ENCODE measurements at places on chromosomes 7 and 10.

- H3K27me3 ChIP-seq = no peaks in the 10 kb centered on the region
- DNase-seq = no peak
- H3K27ac ChIP-seq = peak overlapping the region; percentile 14
- H3K36me3 ChIP-seq = no peaks in the 10 kb centered on the region
- H3K4me1 ChIP-seq = peaks cover 3% of the 10 kb centered on the region
These were observed 50.5 kb downstream of the MRC1 start for GRCh38 chr10:17859492-17860156.

- no peak overlapping the region for H3K27ac ChIP-seq
- no peaks in the 10 kb centered on the region for H3K4me1 ChIP-seq
- H3K36me3 ChIP-seq = no peaks in the 10 kb centered on the region
These were observed 193.8 kb downstream of the PLPP4 start for GRCh38 chr10:120650705-120651399.

DNA sequence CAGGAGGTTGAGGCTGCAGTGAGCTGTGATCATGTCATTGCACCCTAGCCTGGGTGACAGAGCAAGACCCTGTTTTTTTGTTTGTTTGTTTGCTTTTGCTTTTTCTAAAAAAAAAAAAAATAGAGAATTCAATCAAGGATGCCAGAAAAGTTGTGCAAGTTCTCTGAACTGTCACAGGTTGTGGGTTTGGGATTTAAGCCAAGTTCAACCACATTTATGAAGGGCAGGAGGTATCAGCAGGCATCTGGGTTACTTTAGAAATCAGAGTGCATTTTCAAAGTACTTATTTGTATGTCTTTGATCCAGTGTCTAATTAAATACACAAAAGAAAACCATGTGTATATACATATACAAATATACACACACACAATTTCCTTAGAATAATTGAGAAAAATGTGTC lies 151.2 kb upstream of the MINDY3 start:
- no peak for DNase-seq
- no peaks in the 10 kb centered on the region for H3K4me1 ChIP-seq
- H3K4me3 ChIP-seq = no peak overlapping the region

- no peak overlapping the region for H3K4me3 ChIP-seq
- H3K36me3 ChIP-seq = no peaks in the 10 kb centered on the region
- H3K27ac ChIP-seq = no peak overlapping the region
- H3K4me1 ChIP-seq = no peaks in the 10 kb centered on the region
- H3K27me3 ChIP-seq = peaks cover 1% of the 10 kb centered on the region
These were observed 9.5 kb upstream of the WDR11 start for GRCh38 chr10:120841522-120842189.

- no peak overlapping the region for H3K27ac ChIP-seq
- no peaks in the 10 kb centered on the region for H3K4me1 ChIP-seq
- no peaks in the 10 kb centered on the region for H3K27me3 ChIP-seq
- no peak overlapping the region for H3K4me3 ChIP-seq
These were observed 96.5 kb upstream of the NPS start for GRCh38 chr10:127452568-127452967.

GRCh38 chr7:109282726-109283125 lies 713.1 kb downstream of the DNAJB9 start:
- no peaks in the 10 kb centered on the region for H3K27me3 ChIP-seq
- H3K4me3 ChIP-seq = no peak overlapping the region
- H3K36me3 ChIP-seq = no peaks in the 10 kb centered on the region
- no peak for DNase-seq
- no peak overlapping the region for H3K27ac ChIP-seq
- no peaks in the 10 kb centered on the region for H3K4me1 ChIP-seq

DNA sequence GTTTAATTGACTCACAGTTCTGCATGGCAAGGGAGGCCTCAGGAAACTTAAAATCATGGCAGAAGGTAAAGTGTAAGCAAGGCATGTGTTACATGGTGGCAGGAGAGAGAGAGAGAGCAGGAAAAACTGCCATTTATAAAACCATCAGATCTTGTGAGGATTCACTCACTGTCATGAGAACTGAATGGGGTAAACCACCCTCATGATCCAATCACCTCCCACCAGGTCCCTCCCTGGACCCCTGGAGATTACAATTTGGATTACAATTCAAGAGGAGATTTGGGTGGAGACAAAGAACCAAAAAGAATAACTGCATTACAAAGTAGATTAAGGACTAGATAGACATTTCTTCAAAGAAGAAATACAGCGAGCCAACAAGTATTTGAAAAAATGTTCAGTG lies 324.1 kb downstream of the THSD7A start:
- H3K27me3 ChIP-seq = no peaks in the 10 kb centered on the region
- no peak overlapping the region for H3K4me3 ChIP-seq
- no peak for DNase-seq
- no peaks in the 10 kb centered on the region for H3K36me3 ChIP-seq

- no peaks in the 10 kb centered on the region for H3K27me3 ChIP-seq
- H3K27ac ChIP-seq = peak overlapping the region; percentile 31
- H3K4me3 ChIP-seq = no peak overlapping the region
- H3K4me1 ChIP-seq = peaks cover 8% of the 10 kb centered on the region
- peaks cover under 1% of the 10 kb centered on the region for H3K36me3 ChIP-seq
These were observed 14.7 kb downstream of the PWWP2B start for GRCh38 chr10:132411561-132412253.

DNA sequence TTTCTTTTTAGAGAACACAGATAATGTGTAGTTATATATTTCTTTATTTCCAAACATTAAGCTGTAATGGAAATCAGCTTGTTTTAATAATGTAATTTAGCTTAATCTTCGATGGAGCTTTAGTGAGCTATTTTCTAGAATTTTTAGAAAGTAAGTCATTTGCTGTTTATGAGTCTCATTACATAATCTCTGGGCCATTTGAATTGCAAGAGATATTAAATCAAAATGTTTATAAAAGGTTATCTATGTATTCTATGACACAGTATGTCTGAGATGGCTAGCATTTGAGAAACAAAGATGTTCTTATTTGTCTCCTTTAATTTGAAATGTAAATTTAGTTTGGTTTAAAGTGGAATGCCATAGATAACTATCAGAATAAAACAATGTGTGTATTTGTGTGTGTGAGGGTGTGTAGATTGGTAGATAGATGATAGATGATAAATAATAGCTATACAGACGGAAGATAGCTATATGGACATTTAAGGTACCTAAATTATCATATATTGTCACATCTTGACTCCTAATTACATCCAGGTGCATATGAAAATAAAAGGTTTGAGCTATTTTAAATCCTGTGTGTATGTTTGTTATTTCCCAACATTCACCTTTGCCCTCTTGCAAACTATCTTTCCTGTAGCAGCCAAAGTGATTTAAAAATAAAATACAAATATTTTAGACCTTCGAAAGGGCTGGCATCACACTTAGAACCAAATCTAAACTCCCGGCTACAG lies 478.0 kb upstream of the KLF6 start:
- H3K4me3 ChIP-seq = no peak overlapping the region
- peaks cover 4% of the 10 kb centered on the region for H3K27me3 ChIP-seq
- H3K27ac ChIP-seq = no peak overlapping the region
- no peaks in the 10 kb centered on the region for H3K36me3 ChIP-seq
- peaks cover 2% of the 10 kb centered on the region for H3K4me1 ChIP-seq

GRCh38 chr7:142348100-142348499 lies 90.2 kb upstream of the PRSS58 start:
- H3K27ac ChIP-seq = no peak overlapping the region
- H3K4me1 ChIP-seq = peaks cover 11% of the 10 kb centered on the region
- H3K27me3 ChIP-seq = peaks cover 5% of the 10 kb centered on the region

DNA sequence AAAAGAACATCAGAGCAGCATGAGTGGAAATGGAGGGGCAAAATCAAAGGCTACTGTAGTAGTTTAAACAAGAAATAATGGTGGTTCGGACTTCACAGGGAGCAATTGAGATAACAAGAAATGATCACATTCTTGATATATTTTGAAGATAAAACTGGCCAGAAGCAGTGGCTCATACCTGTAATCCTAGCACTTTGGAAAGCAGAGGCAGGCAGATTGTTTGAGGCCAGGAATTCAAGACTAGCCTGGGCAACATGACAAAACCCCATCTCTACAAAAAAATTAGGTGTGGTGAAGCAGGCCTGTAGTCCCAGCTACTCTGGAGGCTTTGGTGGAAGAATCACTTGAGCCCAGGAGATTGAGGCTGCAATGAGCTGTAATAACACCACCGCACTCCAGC lies 22.9 kb downstream of the EEF1AKMT2 start:
- H3K4me1 ChIP-seq = no peaks in the 10 kb centered on the region
- no peak overlapping the region for H3K27ac ChIP-seq
- DNase-seq = no peak
- H3K4me3 ChIP-seq = no peak overlapping the region
- H3K36me3 ChIP-seq = peaks cover 53% of the 10 kb centered on the region

GRCh38 chr7:23893942-23894891 lies 184.2 kb downstream of the STK31 start:
- peak; percentile 67 for DNase-seq
- H3K36me3 ChIP-seq = no peaks in the 10 kb centered on the region
- H3K4me1 ChIP-seq = peaks cover 30% of the 10 kb centered on the region
- H3K27ac ChIP-seq = no peak overlapping the region

DNA sequence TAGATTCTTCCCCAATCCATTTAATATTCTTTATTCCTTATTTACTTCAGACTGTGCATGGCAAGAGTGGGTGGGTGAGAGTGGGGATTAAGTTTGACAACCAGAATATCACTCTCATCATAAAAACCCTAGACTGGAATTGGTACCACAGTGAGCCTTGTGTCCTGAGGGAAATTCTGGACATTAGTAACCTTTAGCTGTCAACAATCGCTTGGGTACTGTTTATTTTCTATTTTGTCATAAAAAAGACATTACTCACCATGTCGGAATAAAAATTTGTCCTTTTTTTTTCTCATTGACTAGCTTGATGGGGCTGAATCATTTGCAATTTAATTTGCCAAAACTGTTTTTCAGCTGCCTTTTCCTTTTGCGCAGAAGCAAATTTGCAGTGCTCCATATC lies 176.1 kb upstream of the SEMA3C start:
- no peaks in the 10 kb centered on the region for H3K36me3 ChIP-seq
- no peak for DNase-seq
- H3K4me1 ChIP-seq = no peaks in the 10 kb centered on the region
- no peak overlapping the region for H3K4me3 ChIP-seq
- H3K27ac ChIP-seq = no peak overlapping the region

GRCh38 chr10:4061441-4061951 lies 276.5 kb upstream of the KLF6 start:
- peaks cover 34% of the 10 kb centered on the region for H3K4me1 ChIP-seq
- no peak overlapping the region for H3K27ac ChIP-seq
- no peak overlapping the region for H3K4me3 ChIP-seq
- no peaks in the 10 kb centered on the region for H3K27me3 ChIP-seq

DNA sequence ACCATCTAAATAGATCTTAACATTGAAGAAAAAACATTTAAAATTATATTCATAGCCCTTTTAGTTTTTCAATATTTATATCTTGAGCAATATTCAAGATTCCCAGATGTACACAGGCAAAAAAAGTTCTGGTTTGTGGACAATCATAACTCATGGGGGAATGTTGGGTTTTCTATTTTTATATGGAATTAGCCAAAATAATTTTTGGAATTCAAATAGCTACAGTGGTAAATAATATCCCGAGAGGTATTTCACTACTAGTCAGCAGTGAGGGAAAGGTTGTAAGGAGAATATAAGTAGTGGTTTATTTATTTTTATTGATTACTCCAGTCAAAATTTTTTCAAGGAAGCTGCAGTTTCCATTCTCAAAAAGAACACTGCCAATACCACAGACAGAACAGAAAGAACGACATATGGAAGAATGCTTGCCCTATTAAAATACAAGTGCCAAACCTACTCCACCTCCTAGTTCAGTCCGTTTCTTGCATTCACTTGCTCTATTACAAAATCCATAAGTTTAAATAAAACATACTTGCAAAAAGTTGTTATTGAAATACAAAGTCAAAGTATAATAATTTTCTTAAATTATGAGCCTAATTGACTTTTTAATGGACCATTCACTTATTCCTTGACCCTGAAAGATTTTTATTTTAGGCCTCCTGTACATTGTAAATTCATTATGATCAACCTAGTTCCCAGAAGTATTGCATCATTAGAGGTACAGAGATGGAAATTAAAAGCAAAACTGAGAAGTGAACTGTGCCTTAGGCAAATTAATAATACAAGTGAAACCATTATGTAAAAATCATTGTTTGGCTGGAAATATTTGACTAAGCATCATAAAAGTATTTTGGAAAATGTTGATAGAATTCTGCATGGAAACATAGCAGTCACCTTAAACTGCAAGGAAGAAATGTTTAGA lies 533.2 kb downstream of the PARD3 start:
- no peaks in the 10 kb centered on the region for H3K36me3 ChIP-seq
- H3K27ac ChIP-seq = no peak overlapping the region
- H3K27me3 ChIP-seq = no peaks in the 10 kb centered on the region
- DNase-seq = no peak

DNA sequence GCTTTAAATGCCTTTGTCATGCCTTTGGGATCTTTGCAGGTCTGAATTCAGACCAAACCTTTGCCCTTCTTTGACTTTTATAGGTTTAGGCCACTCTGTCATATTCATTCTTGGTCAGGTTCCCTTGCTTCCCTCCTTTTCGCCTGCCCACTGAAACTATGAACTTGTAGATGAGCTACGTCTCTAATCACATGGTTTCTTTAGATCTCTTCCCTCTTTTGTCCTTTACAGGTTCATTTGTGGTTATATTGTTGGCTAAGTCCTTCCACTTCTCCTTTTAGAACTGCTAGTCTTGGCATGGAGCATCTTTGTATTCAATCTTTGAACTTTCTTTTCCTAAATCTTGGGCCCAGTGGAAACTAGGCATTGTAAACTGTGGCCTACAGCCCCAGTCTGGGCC lies 104.0 kb upstream of the ZEB1 start:
- H3K36me3 ChIP-seq = no peaks in the 10 kb centered on the region
- no peak overlapping the region for H3K4me3 ChIP-seq
- no peaks in the 10 kb centered on the region for H3K27me3 ChIP-seq
- no peaks in the 10 kb centered on the region for H3K4me1 ChIP-seq

GRCh38 chr7:101916041-101916800 lies 98.8 kb downstream of the CUX1 start:
- no peak for DNase-seq
- peaks cover 10% of the 10 kb centered on the region for H3K36me3 ChIP-seq
- H3K27ac ChIP-seq = no peak overlapping the region
- no peak overlapping the region for H3K4me3 ChIP-seq
- H3K27me3 ChIP-seq = no peaks in the 10 kb centered on the region

- no peak overlapping the region for H3K27ac ChIP-seq
- H3K27me3 ChIP-seq = no peaks in the 10 kb centered on the region
- no peaks in the 10 kb centered on the region for H3K36me3 ChIP-seq
- no peak overlapping the region for H3K4me3 ChIP-seq
- DNase-seq = no peak
- H3K4me1 ChIP-seq = peaks cover 13% of the 10 kb centered on the region
These were observed 769.6 kb downstream of the GRID1 start for GRCh38 chr10:85597006-85597405.

GRCh38 chr10:2592360-2593160 lies 474.8 kb upstream of the PFKP start:
- H3K4me3 ChIP-seq = no peak overlapping the region
- no peaks in the 10 kb centered on the region for H3K36me3 ChIP-seq
- no peaks in the 10 kb centered on the region for H3K4me1 ChIP-seq
- peaks cover 2% of the 10 kb centered on the region for H3K27me3 ChIP-seq
- DNase-seq = no peak

DNA sequence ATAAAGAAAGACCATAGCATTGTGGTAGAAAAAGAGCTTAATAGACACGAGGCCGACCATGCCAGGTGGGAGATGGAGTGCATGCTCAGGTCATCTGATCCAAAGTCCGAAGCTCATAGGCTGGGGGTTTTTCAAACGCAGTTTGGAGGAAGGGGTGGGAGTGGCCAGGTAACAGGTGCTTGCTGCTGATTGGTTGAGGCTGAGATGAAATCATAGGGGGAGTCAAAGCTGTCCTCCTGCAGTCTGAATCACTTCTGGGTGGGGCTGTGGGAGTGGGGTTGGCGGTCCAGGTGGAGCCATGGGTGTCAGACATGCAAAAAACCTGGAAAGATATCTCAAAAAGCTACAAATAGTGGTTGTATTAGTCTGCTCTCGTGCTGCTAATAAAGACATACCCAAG lies 2.8 kb upstream of the ERCC6 start:
- H3K27ac ChIP-seq = no peak overlapping the region
- no peak for DNase-seq
- H3K36me3 ChIP-seq = peaks cover 6% of the 10 kb centered on the region
- H3K27me3 ChIP-seq = peaks cover 19% of the 10 kb centered on the region

All from activated CD4-positive, alpha-beta T cell treated with anti-CD3 and anti-CD28 coated beads, Interleukin-2, amount 10 ng/mL, durations not matched to agents 7 days and 5 days (primary cell).